Spinal cord (tissue), 10 donors: ENCODE measurements at places on chromosomes 16 and 17. TPM values are rescaled to one million over a fixed set of nuclear protein-coding genes. Genes with fewer than 3 reads are reported as not detected.

Gene ELMO3
- polyA plus RNA-seq: 2.9 TPM

Gene FAM117A
- 6.8 TPM for polyA plus RNA-seq

Gene TMC7
- 6.1 TPM for polyA plus RNA-seq

Gene MILR1
- 5.6 TPM for polyA plus RNA-seq

Gene IRF8
- polyA plus RNA-seq: 15.0 TPM

Gene MSLN
- 0.24 TPM for polyA plus RNA-seq

GRCh38 chr16:72876981-72877373, 171.0 kb downstream of the ZFHX3 start:
- no peak for DNase-seq

- DNase-seq: peak; percentile 65
These were observed 8.4 kb downstream of the RARA start for GRCh38 chr17:40317345-40317873.

- DNase-seq: no peak
These were observed 7.4 kb upstream of the SCIMP start for GRCh38 chr17:5241861-5242671.

GRCh38 chr16:51306116-51306515, 155.0 kb upstream of the SALL1 start:
- no peak for DNase-seq

GRCh38 chr17:57466017-57466471, 209.7 kb downstream of the MSI2 start:
- no peak for DNase-seq

GRCh38 chr16:86026171-86026910, 127.4 kb downstream of the IRF8 start:
- no peak for DNase-seq

DNA sequence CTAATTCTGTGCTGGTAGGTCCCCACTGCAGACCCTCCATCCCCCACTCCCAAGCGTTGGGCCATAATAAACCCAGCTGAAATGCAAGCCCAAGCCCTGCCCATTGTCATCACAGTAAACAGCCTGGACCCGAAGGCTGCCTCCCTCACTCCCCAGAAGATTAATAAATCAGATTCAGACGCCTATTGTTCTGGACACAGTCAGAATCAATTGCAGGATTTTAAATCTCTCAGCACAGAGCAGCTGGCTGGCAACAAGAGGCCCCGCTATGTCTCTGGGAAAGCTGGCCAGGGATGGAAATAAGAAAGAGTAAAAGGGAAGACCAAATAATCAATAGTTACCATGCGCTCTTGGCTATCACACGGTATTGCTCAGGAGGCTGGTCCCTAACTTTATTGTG, 93.9 kb downstream of the C17orf67 start:
- no peak for DNase-seq

DNA sequence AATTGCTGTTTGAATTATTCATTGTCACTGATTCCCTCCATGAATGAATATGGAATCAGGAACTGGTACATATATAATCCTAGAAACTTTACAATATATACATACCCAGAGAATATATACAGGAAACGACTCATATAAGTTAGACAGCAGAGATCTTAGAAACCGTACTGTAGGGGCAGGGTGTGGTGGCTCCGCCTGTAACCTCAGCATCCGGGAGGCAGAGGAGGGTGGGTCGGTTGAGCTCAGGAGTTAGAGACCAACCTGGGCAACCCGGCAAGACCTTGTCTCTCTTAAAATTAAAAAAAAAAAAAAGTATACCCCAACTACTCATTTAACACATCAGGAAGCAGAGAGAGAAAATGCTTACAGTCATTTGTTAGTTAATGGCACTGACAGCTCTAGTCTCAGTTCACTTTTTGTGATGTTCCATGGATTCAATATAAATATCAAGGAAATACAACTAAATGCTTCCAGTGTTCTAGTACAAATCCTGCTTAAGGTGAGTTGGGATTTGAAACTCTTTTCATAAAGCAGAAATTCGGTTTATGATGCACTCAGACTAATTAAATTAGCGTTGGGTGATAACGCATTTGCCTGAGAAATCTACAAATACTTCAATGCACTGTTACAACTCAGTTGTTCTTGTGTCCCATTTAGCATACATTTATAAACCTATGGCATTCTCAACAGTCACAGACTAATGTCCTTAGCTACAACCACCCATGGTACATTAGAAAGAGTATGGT, 5.6 kb downstream of the GLG1 start:
- DNase-seq: no peak

DNA sequence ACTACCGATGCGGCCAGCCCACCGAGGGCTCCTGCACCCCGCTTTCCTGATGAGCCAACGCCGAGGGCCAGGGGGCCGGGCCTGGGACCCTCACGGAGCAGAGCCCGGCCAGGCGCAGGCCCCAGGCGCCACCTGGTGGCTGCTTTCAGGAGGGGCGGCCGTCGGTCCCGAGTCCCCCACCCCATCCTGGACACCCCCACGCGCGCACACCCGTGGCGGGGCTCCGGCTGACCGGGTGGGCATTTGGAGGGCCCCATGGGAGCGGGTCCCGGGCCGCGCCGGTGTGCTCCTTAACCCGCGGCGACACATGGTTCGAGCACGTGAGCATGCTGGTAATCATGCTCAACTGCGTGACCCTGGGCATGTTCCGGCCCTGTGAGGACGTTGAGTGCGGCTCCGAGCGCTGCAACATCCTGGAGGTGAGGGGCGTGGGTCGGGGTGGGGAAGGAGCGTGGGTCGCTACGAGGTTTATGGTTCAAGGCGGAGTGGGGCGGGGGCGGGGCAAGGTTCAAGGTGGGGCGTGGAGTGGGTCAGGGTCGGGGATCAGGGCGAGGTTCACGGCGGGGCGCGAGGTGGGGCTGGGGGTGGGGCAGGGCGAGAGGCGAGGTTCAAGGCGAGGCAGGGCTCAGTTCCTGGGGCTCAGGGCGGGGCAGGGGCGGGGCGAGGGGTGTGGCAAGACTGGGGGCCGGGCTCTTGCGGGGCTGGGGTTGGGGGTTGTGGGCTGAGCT, 30.2 kb downstream of the TPSG1 start:
- no peak for DNase-seq
